Epithelial cell of esophagus (primary cell): ENCODE measurements at places on chromosomes 11 and 22.

DNA sequence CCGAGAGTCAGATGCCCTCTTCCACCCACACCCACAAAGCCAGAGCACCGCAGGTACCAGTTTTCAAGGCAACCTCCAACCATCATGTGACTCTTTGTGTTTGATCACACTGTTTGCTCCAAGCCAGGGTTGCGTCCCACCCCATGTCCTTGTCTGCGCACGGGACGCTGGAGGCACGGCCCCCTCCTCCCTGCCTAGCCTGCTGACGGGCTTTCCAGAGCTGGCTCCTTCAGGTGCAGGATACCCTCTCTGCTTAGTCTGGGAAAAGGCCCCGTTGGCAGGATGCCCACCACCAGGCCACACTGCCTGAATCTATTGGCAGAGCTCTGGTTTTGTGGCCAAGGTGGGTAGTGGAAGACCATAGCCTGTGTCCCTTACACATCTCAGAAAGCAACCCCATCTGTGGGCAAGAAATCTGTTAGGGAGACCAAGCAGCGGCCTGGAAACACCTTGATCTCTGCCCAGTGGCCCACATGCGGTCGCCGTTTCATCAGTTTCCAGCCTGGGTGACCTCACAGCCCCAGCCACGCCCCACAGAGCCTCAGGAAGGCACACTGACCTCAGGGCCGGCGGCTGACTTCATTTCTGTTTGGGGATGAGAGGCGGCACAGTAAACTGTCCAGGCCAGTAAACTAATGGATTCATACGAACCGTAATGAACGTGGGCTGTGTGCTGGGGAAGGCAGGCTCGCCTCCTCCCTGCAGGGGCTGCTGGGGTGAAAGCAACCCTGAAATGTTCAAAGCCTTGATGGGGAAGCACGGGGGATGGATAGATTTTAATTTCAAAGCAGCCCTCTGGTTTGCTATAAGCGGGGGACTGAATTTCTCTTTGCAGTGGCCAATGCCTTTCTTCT, 25.8 kb downstream of the CDPF1 start:
- no peak for DNase-seq

GRCh38 chr22:22921575-22921974, 34.0 kb downstream of the IGLL5 start:
- DNase-seq = no peak

GRCh38 chr11:36093548-36093947, 149.7 kb downstream of the LDLRAD3 start:
- no peak for DNase-seq

GRCh38 chr22:26604368-26604767, 13.5 kb downstream of the CRYBB1 start:
- no peak for DNase-seq

GRCh38 chr11:65506772-65507505, 8.1 kb downstream of the MALAT1 start:
- DNase-seq = peak; percentile 93

DNA sequence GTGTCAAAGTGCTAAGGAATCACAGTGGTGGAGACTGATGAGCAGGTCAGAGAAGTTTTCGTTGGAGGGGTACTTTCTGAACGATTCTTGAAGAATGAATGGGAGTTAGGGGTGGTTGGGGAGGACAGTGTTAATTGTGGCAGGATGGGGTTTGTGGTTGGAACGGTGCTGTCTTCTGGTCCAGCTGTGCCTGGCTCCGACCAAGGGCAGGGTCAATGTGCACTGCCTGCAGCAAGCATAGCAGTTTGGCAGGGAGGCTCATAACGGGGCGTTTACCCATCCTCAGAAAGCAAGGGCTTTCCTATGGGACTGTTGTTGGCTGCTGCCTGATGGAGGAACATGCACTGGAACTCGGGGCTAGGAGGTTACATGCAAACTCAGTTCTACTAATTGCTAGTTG, 265.8 kb downstream of the KIRREL3 start:
- no peak for DNase-seq

GRCh38 chr11:88297421-88297820, 40.1 kb downstream of the CTSC start:
- DNase-seq = no peak

DNA sequence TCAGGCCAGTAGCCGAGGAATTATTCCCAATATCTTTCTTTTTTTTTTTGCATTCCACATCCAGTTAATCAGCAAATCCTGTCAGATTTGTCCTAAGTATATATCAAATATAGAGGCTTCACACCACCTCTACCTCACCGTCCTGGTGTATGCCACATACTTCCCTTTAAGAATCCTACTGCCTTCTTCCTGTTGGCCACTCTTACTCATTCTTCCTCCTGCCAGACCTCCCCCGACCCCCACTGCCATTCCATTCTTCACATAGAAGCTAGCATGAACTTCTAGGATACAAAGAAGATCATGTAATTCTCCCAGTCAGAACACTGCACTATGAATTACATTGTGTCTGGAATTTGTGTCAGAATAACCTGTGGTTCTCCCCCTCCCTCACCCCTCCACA, 89.5 kb downstream of the TRIM44 start:
- peak; percentile 4 for DNase-seq

DNA sequence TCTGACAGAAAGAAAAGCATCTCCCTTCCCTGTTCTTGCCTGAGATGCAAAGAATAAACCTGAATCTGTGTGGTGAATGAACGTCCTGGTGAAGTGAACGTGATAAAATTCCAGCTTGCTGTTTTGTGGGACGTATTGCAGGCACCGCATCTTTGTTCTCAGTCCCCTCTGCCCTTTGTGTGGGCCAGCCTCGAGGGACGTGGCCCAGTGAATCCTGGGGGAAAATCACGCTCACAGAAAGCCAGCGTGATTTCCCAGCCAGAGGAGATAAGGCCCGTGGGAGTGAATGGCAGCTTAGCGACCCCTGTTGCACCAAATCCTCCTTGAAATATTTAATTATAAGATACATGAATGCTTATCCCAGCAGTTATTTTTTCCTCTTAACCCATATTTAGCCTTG, 129.1 kb downstream of the COMMD9 start:
- no peak for DNase-seq
